Heart right ventricle (tissue), 16 donors: ENCODE measurements at places on chromosomes 7 and 10. TPM values are rescaled to one million over a fixed set of nuclear protein-coding genes. Genes with fewer than 3 reads are reported as not detected.

The PDE6C gene
- total RNA-seq, result not detected

The GNB2 gene
- total RNA-seq, result 142 TPM

DNA sequence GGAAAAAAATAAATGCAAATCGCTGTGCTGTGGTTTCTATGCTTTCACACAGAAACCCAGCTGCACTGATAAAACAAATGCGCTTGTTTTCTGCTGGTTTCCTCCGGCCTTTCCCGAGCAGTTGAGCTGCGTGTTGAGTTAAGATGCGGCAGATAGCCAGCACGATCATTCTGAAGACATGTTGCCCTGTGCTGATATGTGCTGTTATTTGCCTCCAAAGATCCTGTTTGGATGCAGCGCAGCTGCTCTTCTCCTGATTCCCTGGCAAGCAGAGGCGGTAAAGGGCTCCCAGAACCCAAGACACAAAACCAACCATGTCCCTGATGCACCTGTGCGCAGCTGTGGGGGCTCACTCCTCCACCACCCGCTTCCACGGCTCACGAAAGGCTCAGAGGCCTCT, 225.4 kb downstream of the PAXIP1 start:
- DNase-seq, result no peak

GRCh38 chr10:3784510-3785250, at the start of gene KLF6:
TSS of gene KLF6 (minus strand) at chr10:3785209. CDS start at chr10:3785014, 195 bp downstream.
- DNase-seq, result no peak

The PMS2 gene
- 6.6 TPM for total RNA-seq

- DNase-seq, result peak; percentile 82
Measured at GRCh38 chr10:132464256-132465192, 67.5 kb downstream of the PWWP2B start.

GRCh38 chr7:92622030-92622429, 31.8 kb upstream of the FAM133B start:
- no peak for DNase-seq

- DNase-seq, result no peak
Measured at GRCh38 chr7:71278257-71278656, 146.3 kb downstream of the GALNT17 start.

- DNase-seq, result no peak
Measured at GRCh38 chr10:11515596-11516430, 95.6 kb downstream of the USP6NL start.

DNA sequence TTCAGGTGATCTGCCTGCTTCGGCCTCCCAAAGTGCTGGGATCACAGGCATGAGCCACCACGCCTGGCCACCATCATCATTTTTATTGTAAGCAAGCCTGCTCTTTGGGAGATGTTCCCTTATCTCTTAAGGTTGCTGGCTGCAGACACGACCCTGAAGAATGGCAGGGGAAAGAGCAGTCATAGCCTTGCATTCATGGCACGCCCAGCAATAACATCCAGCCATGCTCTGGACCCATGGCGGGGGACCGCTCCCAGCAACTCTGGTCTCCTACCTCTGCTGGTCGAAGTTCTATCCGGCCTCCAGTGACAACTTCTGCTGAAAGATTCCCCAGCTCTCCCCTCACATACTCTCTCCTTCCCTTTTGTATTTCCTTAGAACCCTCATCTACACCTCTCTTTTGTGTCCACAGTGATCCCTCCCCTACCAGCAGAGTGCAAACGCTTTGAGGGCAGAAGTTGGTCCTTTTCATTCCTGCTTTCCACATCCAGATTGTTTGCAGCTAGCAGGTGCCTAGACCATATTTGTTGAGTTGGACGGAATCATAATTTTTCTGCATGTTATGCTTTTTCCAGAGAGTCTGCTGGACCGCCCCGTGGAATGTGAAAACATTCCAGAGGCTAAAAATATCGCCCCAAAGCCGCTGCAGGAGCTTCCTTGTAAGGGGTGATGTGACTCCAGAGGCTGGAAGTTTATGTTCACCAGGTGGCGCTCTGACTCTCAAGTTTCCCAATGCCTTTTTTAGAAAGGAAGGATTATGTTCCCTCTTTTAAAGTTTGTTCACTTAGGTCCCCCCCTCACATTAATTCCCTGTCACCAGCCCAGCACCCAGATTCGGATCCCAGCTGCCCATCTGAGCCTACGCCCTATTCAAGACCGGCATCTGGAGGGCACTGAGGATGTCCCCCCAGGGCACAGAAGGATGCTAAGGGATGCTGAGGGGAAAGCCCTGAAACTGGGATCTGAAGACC, 4.3 kb upstream of the MARVELD1 start:
- peak; percentile 79 for DNase-seq

The ADAM8 gene
- total RNA-seq, result 1.8 TPM

DNA sequence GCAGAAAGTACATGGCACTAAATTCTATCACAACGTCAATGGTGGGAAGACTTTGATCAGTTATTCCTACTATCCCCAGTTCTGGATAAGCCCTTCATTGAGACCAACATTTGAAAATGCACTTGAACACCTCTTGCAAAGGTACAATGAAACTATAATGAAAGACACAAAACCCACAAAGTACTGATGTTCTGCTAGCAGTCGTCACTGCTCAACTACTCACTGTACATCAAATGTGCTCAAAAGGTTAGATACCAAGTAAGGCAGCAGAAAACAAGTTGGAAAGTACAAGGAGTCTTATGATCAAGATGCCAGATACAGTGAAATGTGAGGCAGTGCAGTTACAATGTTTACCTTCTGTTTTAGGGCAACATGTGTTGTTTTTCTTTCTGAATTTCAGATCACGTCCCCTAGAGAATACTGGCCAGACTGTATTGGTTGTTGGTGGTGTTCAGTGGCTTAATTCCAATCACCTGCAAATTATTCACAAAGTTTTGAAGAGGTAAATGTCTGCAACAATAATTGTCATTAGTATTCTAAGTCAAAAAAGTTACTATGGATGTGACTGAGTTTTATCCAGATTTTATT, 62.4 kb upstream of the WNT16 start:
- DNase-seq, result no peak

The MNX1 gene
- not detected for total RNA-seq

The TUBAL3 gene
- 0.20 TPM for total RNA-seq

DNA sequence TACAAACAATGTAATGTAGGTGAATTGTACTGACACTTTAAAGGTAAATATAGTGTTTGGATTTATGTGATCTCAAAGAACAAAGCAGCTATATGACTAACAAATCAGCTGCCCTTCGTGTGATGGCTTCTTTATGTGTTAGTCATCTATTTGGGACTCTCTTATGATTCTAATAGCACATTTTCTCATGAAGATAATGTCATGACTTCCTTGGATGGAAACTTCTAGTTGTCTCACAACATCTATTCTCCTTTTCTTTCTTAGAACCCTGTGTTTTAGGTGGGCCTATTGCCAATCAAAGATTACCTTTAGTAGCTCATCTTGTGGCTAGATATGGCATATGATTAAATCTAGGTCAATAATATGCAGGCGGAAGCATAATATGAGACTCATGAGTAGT, 45.0 kb downstream of the TMEM106B start:
- DNase-seq, result no peak
